H1 (cell line): ENCODE measurements at places on chromosomes 11 and 22. TPM values are rescaled to one million over a fixed set of nuclear protein-coding genes. Genes with fewer than 3 reads are reported as not detected.

DNA sequence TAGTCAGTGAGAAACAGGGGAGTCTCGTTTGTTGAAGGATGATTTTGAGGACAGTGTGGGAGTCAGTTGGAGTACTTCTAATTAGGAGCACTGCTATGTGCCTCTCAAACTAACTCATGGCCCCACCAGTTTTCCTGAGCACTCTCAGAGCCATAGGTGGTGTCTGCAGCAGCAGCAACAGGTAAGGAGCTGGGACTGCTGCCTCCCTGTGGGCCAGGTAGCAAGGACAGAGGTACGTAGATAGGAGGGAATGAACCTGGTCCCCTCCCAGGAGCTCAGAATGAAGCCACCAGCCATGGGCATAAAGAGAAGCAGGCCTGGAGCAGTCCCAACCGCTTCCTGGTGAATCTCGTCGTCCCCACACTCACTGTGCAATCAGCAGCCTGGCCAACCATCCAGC, 183.4 kb downstream of the BUD13 start:
- DNase-seq, result no peak

MACROD1 gene
- total RNA-seq, result 19.5 and 19.6 TPM in 2 replicates

ARHGAP42 gene
- total RNA-seq, result 33.3 and 33.5 TPM in 2 replicates

TMEM191B gene
- 1.2 and 2.6 TPM in 2 replicates for total RNA-seq

CLDN5 gene
- total RNA-seq, result 0.69 and 1.6 TPM in 2 replicates

PYGM gene
- total RNA-seq, result 9.6 and 9.7 TPM in 2 replicates

UBE2L6 gene
- 67.8 and 68.1 TPM in 2 replicates for total RNA-seq
